Prostate gland (tissue), 2 donors: ENCODE measurements at places on chromosomes 7 and 10. TPM values are rescaled to one million over a fixed set of nuclear protein-coding genes. Genes with fewer than 3 reads are reported as not detected.

Gene SLC26A5
- total RNA-seq: 3.9 TPM

Gene TLX1
- total RNA-seq: 0.05 TPM

DNA sequence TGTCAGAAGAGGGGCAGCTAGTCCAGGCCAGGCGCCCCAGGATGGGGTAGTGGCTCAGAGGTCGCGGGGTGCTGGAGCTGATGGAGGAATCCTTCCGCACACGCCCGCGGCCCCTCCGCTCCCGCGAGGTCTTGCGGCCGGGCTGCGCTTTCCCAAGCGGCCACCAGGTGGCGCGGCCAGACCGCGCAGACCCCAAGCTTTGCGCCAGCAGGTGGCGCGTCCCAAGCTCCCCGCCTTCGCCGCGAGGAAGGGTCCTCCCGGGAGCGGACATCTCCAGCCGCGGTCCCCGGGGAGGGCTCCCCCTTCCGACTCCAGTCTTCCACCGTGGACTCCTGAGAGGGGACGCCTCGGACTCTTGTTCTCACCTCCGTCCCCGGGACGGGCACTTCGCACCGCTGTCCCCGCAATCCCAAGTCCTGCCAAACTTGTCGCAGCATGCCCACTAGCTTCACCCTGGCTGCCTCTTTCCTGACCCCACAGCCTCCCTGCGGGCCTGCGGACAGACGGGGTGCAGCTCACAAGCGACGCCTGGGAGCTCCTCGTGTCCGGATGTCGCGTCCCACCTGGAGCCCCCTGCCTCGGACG is 19.4 kb downstream of the KCNK18 start:
- no peak overlapping the region for H3K27ac ChIP-seq
- DNase-seq: peak; percentile 46
- no peaks in the 10 kb centered on the region for H3K36me3 ChIP-seq
- no peaks in the 10 kb centered on the region for H3K27me3 ChIP-seq

- no peaks in the 10 kb centered on the region for H3K4me1 ChIP-seq
- no peak for DNase-seq
- H3K4me3 ChIP-seq: no peak overlapping the region
- no peak overlapping the region for H3K27ac ChIP-seq
- no peaks in the 10 kb centered on the region for H3K36me3 ChIP-seq
Observed at GRCh38 chr7:135791543-135792362, 43.1 kb upstream of the FAM180A start.

- no peaks in the 10 kb centered on the region for H3K4me1 ChIP-seq
- no peak overlapping the region for H3K4me3 ChIP-seq
- no peaks in the 10 kb centered on the region for H3K36me3 ChIP-seq
Observed at GRCh38 chr7:4416396-4417056, 265.6 kb upstream of the FOXK1 start.
